ENCODE measurements at places on chromosomes 7 and 10.

GRCh38 chr10:128429835-128430513 lies 303.8 kb upstream of the MKI67 start:
- DNase-seq, result no peak

- no peak for DNase-seq
Measured at GRCh38 chr10:79159141-79159651, 90.4 kb downstream of the ZMIZ1 start.

DNA sequence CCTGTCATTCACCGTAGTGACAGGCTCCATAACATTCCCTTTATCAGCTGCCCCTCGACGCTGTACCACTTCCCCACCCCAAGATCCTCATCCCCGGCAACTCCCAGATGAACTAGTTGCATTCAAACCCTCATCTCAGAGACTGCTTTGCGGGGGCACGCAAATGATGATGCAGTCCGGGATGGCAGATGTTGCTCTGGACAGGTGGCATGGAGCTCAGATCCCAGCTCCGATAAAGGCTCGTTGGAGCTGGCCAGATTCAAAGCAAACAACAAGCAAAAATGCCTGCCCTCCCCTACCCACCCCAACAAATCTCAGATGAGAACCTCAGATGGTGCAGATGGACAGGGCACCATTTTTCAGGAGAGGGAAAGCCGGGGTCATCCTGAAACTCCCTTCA lies 46.7 kb downstream of the CARD11 start:
- no peak for DNase-seq

- DNase-seq, result no peak
Measured at GRCh38 chr10:54614072-54614471, 187.0 kb downstream of the PCDH15 start.

DNA sequence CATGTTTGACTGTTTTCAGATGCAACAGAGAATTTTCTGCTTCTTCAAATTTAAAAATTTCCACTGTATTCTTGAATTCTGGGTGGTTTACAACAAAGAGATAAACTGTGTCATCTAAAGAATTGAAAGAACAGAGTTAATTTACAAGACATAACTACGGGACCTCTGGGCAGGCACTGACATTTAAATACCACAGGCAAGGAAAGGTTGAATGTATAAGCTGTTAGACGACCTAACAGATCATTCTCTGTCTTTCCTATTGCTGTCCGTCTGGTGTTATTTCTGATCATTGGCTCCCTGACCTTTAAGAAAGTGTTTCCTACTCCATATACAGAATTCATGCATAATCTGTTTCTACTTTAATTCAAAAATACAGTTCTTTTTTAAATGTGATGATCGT lies 15.5 kb upstream of the PON3 start:
- no peak for DNase-seq

DNA sequence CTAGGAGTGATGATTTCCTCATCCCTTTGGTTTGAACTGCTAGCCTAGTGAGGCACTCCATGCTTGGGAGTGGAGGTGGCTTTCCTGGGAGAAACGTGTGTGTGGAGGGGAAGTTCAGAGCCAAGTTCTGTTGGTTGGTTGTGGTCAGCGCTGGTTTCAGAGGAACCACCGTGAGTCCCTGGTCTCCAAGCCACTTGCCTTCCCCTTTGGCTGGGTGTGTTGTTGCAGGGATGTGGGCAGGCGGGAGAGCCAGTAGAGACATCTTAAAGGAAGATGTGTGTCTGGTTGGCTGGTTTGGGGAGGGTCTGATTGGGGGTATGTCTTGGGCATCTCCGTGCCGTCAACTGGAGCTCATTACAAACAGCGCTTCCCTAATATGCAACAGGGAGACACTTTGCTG lies 130.8 kb upstream of the TCF7L2 start:
- DNase-seq, result no peak

DNA sequence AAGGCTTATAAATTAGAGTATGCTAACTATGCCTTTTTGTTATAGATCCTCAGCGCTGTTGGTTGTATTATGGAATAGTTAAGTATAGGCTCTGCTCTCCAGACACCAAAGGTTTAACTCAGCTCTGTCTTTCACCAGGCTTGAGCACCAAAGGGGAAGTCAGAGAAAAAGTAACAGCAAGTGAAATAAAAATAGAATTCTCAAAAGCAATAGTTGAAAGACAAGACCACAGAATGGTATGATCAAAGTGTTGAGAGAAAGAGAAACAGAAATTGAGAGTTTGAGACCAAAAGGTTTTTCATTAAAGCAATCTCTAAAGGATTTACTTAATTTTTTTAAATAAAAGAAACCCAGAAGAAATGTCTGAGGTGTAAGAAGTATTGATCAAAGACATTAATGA lies 529.8 kb upstream of the C7orf33 start:
- DNase-seq, result no peak

- no peak for DNase-seq
Measured at GRCh38 chr10:54402576-54402975, 398.5 kb downstream of the PCDH15 start.

GRCh38 chr7:98976396-98977185 lies 98.3 kb downstream of the TRRAP start:
- no peak for DNase-seq

GRCh38 chr7:98329791-98330373 lies 48.4 kb downstream of the BRI3 start:
- DNase-seq, result no peak

DNA sequence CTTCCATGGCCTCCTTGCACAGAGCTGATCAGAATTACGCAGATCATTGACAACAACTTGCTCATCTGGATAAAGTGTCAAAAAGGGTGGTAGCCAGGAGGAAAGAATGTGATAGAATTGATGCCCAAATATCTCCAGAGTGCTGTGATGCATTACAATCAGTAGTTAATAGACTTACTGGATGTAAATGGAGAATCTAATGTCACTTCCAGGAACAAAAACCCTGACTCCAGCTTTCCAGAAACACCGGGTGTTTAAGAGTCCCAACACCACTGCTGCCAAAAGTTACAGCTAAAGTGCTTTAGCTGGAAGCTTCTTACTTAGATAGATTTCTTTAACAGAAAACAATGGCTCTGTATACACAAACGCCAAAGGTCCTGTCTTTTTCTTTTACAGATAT lies 25.7 kb upstream of the OSBPL3 start:
- DNase-seq, result no peak

DNA sequence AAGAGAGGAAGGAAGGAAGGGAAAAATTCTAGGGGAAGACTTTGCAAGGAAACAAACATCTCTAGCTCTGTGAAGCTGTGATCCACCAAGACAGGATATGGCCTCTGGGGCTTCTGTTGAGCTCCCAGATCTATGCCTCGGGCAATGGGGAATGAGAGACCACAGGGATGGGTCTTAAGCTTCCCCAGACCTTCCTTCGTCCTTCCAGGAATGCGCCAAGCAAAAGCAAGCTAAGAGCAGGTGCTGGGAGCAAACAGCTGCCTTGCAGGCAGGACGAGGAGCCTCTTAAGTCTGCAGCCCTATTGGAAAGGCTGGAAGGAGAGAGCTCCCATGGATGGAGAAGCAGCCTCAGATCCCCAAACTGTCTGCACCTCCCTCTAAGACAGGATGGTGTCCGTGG lies 21.9 kb upstream of the ELN start:
- DNase-seq, result no peak

DNA sequence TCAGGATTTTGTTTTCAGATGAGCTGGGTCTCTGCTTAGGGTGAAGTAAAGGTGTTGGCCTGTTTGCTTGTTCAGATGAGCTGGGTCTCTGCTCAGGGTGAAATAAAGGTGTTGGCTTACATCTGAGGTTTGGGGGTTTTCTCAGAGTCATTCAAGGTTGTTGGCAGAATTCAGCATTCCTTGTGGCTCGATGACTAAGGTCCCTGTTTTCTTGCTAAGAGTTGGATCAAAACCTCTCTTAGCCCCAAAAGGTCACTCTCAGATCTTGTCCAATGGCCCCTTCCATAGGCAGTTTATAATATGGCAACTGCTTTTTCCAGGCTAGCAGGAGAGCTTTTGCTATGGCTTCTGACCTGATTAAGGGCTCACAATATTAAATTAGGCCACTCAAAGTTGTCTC lies 106.6 kb downstream of the ADAM22 start:
- no peak for DNase-seq

GRCh38 chr7:22885797-22886261 lies 63.2 kb upstream of the TOMM7 start:
- no peak for DNase-seq

DNA sequence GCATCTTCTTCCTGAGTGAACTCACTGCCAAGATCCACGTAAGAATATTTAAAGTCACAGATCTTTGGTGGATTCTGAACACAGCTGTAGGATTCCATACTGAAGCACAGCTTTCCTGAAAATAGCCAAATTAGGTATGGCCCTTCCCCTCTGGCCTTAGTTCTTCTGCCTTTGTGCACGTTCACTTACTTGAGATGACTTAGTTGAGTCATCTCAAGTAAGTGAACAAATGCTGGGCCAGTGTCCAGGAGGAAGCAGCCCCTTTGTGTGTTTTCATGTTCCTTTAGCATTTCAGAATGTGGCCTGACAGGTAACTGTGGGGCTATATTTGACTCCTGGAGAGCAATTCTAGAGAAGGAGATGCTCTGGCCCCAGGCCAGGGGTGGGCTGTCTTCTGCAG lies 51.5 kb downstream of the CCNY start:
- no peak for DNase-seq

GRCh38 chr10:131546086-131546810 lies 234.7 kb upstream of the TCERG1L start:
- no peak for DNase-seq

- DNase-seq, result no peak
Measured at GRCh38 chr10:31030260-31030659, 1.4 kb downstream of the ZNF438 start.

- no peak for DNase-seq
Measured at GRCh38 chr7:108347616-108348015, 108.6 kb downstream of the NRCAM start.

DNA sequence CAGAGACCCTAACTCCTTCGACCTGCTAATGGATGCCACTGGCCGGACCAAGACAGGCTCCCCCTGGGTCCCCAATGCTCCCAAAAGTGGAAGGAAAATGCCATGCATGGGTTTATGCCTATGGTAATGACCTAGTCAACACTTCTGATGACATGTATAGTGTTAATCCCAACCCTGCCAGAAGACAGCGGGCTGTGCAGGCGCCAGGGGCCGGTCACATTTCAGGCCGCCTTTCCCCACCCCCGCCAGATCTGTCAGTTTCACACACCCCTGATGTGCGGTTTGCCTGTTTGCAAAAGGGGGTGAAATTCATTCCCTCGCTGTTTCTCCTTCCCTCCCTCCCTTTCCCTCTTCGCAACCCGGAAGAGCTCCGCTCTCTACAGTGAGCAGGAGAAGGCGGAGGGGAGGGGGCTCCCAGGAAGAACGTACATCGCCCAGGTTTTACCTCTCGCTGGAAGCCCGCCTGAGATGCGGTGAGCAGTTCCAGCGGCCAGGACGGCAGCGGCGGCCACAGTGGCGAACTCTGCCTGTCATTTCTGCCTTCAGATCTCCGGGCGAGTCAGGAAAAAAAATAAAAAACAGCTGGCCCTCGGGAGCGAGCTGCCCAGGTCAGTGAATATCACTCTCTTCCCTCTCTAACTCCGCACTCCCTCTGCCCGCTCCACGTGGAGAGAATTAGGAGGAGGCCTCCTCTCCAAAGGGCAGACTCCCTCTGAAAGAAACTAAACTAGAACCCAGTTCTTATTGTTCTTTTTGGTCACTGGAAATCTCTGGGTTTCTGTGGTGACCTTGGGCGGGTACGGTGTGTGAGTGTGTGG lies 9.4 kb upstream of the GATA3 start:
- no peak for DNase-seq

DNA sequence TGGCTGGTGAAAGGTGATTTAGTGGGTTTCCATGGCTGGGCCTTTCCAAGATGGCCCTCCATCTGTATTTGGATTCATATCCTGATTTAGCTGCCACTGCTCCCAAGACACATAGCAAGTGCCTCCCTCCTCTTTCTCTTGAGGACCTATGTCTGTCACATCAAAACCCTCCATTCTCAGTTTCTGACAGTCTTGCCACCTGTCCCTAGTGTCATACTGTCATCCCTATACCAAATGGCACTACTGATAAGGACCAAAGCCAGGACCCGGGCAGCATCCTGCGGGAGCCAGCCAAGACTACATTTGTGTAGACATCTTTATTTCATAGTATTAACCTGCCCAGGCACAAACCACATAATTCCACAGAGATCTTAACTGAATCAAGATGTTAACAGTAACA lies 34.8 kb downstream of the PNLIPRP2 start:
- DNase-seq, result no peak

DNA sequence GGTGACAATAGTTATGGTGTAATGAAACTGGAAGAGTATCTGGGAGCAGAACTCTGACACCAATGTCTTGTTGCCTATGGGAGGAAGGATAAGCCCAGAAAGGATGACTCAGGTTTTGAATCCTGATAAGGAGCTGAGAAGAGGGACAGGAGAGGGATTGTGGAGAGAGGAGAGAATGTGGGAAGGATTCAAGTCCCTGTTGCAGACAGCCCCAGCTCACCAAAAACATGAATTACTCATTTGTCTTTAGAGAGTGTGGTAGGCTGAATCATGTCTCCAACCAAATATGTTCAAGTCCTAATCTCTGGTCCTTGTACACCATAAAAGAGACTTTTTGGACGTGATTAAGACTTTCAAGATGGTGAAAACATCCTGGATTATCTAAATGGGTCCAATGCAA lies 206.9 kb upstream of the PHYHIPL start:
- DNase-seq, result no peak

DNA sequence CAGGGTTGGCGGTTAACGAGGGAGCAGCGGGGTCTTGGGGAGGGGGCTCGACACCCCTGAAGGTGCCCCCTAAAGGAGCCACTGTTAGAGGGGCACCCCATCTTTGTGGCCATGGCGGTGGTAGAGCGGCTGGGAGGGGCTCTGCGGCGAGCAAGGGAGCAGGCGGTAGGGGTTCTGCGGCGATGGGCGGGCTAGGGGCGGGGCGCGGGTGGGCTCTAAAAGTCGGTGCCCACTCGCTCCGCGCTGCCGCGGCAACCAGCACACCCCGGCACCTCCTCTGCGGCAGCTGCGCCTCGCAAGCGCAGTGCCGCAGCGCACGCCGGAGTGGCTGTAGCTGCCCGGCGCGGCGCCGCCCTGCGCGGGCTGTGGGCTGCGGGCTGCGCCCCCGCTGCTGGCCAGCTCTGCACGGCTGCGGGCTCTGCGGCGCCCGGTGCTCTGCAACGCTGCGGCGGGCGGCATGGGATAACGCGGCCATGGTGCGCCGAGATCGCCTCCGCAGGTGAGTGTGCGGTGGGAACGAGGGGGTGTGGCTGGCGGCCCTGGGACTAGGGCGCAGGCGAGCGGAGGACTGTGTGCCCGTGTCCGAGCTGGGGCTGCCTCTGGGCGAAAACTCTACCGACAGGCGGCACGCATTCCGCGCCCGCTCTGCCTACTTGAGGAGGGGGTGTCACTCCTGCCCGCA lies at the start of gene MEST:
MEST (plus strand) TSS at position 245 of the 682 bp plus-strand sequence; CDS start at position 474, 229 bp downstream.
- no peak for DNase-seq

DNA sequence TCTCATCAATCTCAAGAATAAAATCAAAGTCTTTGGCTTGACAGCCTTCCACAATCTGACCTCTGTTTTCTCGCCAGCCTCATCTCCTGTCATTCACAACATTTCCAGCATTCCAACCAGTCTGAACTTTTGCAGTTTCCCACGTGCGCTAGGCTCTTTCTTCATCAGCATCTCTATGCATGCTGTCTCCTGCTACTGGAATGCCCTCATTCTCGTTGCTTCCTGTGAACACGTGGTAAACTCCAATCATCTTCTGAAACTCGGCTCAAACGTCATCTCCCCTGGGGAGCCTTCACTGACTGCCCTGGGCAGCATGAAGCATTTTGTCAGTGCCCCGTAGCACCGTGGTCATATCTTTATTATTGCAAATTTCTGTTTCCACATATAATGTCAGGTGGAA lies 12.2 kb upstream of the RSBN1L start:
- DNase-seq, result no peak

GRCh38 chr7:99359465-99360154 lies 14.9 kb upstream of the ARPC1B start:
- no peak for DNase-seq
